ENCODE measurements at places on chromosomes 5 and 9.
A peak's percentile ranks its signal among the peaks of the same experiment; 100 is the strongest.

GRCh38 chr5:96253140-96253539, 179.9 kb downstream of the PCSK1 start:
- no peak for DNase-seq
- no peaks in the 10 kb centered on the region for H3K36me3 ChIP-seq
- no peaks in the 10 kb centered on the region for H3K4me1 ChIP-seq
- H3K27ac ChIP-seq = no peak overlapping the region
- H3K27me3 ChIP-seq = no peaks in the 10 kb centered on the region
- no peak overlapping the region for H3K4me3 ChIP-seq

GRCh38 chr9:98396656-98397055, 141.2 kb upstream of the TBC1D2 start:
- no peak for DNase-seq
- H3K36me3 ChIP-seq = no peaks in the 10 kb centered on the region
- H3K27ac ChIP-seq = no peak overlapping the region
- H3K27me3 ChIP-seq = no peaks in the 10 kb centered on the region
- no peak overlapping the region for H3K4me3 ChIP-seq

GRCh38 chr5:23684103-23684502, 176.7 kb downstream of the PRDM9 start:
- H3K27me3 ChIP-seq = no peaks in the 10 kb centered on the region
- DNase-seq = no peak

- H3K36me3 ChIP-seq = no peaks in the 10 kb centered on the region
- no peak for DNase-seq
- no peak overlapping the region for H3K4me3 ChIP-seq
- H3K4me1 ChIP-seq = no peaks in the 10 kb centered on the region
- H3K27ac ChIP-seq = no peak overlapping the region
- H3K27me3 ChIP-seq = no peaks in the 10 kb centered on the region
Observed at GRCh38 chr5:38151878-38152277, 106.5 kb upstream of the EGFLAM start.

- no peaks in the 10 kb centered on the region for H3K36me3 ChIP-seq
- DNase-seq = no peak
- no peaks in the 10 kb centered on the region for H3K27me3 ChIP-seq
- H3K4me3 ChIP-seq = no peak overlapping the region
Observed at GRCh38 chr9:127598839-127599549, 13.1 kb upstream of the STXBP1 start.

DNA sequence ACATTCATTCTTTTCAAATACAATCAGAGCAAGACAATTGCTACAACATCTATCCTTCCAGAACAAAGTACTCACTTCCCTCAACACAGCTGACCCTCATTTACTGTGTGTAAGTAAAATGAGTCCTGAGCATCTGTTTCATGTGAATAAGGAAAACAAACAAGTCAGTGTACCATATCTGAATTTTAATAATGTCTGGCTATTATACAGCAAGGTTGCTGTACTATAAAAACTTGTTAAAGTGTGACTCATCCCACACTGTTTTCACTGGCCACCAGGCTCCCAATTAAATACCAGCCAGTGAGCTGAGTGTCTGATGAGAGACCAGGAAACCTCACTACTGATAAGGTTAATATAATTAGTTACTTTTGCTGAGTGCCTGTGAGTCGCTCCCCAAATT, 339.8 kb downstream of the AGTPBP1 start:
- no peak overlapping the region for H3K27ac ChIP-seq
- H3K36me3 ChIP-seq = no peaks in the 10 kb centered on the region
- H3K4me1 ChIP-seq = no peaks in the 10 kb centered on the region
- no peaks in the 10 kb centered on the region for H3K27me3 ChIP-seq

DNA sequence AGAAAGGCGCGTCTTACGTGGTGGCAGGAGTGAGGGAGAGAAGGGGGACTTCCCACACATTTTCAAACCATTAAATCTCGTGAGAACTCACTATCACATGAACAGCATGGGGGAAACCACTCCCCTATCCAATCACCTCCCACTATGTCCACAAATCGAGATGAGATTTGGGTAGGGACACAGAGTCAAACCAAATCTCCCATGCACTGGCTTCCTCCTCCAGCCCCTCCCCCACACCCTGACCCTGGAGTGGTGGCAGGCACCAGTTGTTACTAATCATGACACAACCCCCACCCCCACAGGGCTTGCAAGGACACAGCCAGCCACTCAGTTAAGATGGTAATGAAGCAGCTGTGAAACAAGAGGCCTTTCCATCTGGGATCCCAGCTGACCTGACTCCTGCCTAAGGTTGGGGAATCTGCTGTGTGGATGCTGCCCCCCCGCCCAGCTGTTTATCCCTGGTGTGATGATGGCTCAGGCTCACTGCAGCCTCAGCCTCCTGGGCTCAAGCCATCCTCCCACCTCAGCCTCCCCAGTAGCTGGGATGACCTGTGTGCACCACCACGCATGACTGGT, 57.1 kb upstream of the FUBP3 start:
- H3K27me3 ChIP-seq = no peaks in the 10 kb centered on the region
- no peak for DNase-seq
- no peaks in the 10 kb centered on the region for H3K4me1 ChIP-seq
- no peak overlapping the region for H3K4me3 ChIP-seq
- H3K36me3 ChIP-seq = no peaks in the 10 kb centered on the region
- no peak overlapping the region for H3K27ac ChIP-seq

GRCh38 chr5:14762549-14763216, 98.2 kb downstream of the OTULIN start:
- H3K27ac ChIP-seq = no peak overlapping the region
- no peaks in the 10 kb centered on the region for H3K4me1 ChIP-seq
- DNase-seq = no peak
- H3K27me3 ChIP-seq = no peaks in the 10 kb centered on the region
- no peak overlapping the region for H3K4me3 ChIP-seq
- peaks cover 5% of the 10 kb centered on the region for H3K36me3 ChIP-seq

- no peak overlapping the region for H3K4me3 ChIP-seq
- H3K27ac ChIP-seq = no peak overlapping the region
- no peaks in the 10 kb centered on the region for H3K36me3 ChIP-seq
- H3K4me1 ChIP-seq = no peaks in the 10 kb centered on the region
- DNase-seq = no peak
Observed at GRCh38 chr5:33675958-33676464, 215.8 kb downstream of the ADAMTS12 start.

DNA sequence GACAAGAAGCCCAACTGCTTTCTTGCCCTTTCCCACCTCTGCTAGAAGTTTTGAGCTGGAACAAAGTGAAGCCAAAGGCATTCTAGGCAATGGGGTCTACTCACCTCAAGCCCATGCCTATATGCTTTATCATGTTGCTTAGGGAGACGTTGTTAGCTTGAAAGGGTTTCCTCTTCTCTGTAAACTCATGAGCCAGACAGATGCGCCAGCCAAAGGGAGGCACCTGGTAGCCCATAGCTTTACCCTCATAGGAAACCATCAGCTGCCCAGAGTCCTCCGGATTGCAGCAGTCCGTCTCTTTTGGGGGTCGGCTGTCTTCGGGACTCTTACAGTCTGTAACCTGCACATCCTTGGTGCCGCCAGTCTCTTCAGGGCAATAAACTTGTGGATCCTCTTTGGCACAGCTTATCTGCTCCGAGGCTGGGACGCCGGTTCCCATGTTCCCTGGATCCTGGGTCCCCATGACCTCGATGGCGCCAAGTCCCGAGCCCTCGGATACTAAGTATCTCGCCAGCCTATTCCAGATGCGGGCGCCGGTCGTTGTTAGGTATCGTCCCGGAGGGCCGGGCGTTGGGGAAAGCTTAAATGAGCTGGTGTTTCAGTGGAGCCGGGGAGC, 678 bp downstream of the GBA2 start:
- H3K4me3 ChIP-seq = peak overlapping the region; percentile 91
- peak overlapping the region; percentile 80 for H3K27ac ChIP-seq
- H3K27me3 ChIP-seq = no peaks in the 10 kb centered on the region
- peaks cover 40% of the 10 kb centered on the region for H3K36me3 ChIP-seq
- no peak for DNase-seq

DNA sequence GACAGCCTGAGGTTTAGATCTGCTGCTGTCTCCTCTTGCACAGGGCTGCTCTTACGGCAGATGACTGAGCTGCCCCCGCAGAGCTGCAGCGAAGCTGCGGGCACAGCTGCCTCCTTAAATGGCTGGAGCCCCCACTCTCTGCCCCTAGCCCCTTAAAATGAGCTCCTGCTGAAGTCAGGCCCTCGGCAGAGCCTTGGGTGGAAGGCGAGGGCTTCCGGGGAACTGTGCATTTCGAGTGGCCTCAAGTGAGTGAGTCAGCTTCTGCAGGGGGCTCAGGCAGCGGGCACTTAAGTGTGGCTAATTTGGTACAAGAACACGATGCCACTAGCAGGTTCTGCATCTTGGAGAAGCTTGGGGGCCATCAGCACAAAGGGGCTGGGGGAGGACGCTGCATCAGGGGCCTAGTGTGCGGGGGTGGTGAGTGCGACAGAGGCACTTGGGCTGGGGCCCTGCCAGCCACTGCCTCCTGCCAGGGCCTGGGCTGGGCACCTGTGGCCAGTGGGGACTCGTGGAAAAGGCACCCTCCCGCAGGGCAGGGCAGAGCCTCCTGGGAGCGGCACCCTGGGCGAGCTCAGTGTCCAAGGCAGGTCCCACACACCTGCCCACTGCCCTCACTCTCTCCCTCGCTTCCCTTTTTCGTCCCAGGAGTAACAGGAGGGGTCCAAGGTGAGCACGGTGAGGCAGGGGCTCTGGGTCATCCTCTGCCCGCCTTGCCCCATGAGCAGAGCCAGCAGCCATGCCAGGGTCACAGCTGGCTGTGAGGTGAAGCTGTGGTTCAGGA, 28.8 kb upstream of the RNU6ATAC start:
- peaks cover 5% of the 10 kb centered on the region for H3K4me1 ChIP-seq
- H3K27me3 ChIP-seq = no peaks in the 10 kb centered on the region
- no peak for DNase-seq
- H3K27ac ChIP-seq = no peak overlapping the region
- H3K4me3 ChIP-seq = no peak overlapping the region

- no peaks in the 10 kb centered on the region for H3K27me3 ChIP-seq
- no peaks in the 10 kb centered on the region for H3K36me3 ChIP-seq
- H3K4me1 ChIP-seq = no peaks in the 10 kb centered on the region
Observed at GRCh38 chr9:21316860-21317259, 11.7 kb upstream of the IFNA5 start.

GRCh38 chr9:35563791-35564197, 41.3 kb upstream of the TESK1 start:
- no peak overlapping the region for H3K27ac ChIP-seq
- no peak for DNase-seq
- H3K4me3 ChIP-seq = no peak overlapping the region
- H3K27me3 ChIP-seq = no peaks in the 10 kb centered on the region
- H3K36me3 ChIP-seq = no peaks in the 10 kb centered on the region

DNA sequence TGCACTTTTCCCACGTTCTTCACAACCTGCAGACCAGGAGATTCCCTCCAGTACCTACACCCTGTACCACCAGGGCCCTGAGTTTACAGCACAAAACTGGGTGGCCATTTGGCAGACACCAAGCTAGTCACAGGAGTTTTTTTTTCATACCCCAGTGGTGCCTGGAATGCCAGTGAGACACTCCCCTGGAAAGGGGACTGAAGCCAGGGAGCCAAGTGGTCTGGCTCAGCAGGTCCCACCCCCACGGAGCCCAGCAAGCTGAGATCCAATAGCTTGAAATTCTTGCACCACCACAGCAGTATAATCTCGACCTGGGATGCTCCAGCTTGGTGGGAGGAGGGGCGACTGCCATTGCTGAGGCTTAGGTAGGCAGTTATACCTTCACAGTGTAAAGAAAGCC, 26.3 kb upstream of the SMC5 start:
- no peaks in the 10 kb centered on the region for H3K4me1 ChIP-seq
- H3K27ac ChIP-seq = no peak overlapping the region
- DNase-seq = no peak

DNA sequence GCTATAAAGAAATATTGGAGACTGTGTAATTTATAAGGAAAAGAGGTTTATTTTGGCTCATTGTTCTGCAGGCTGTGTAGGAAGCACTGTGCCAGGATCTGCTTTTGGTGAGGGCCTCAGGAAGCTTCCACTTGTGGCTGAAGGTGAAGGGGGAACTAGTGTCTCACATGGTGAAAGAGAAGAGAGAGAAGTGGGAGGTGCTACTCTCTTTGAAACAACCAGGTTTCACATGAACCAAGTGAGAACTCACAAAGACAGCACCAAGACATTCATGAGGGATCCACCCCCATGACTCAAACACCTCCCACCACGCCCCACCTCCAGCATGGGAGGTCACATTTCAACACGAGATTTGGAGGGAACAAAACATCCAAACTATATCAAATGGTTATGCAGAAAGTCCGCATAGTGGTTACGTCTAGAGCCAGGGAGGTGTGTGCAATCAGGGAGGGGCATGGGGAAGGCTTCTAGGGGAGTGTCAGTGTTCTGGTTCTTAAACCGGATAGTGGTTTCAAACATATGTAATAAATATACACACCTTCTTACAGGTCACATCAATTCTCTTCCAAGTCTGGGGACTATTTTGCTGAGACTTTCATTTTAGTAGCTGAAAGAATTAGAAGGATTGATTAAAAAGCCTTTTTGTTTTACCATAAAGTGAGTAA, 113.0 kb downstream of the TRIO start:
- no peaks in the 10 kb centered on the region for H3K36me3 ChIP-seq
- H3K27ac ChIP-seq = no peak overlapping the region
- no peak overlapping the region for H3K4me3 ChIP-seq
- H3K4me1 ChIP-seq = no peaks in the 10 kb centered on the region
- DNase-seq = no peak
- no peaks in the 10 kb centered on the region for H3K27me3 ChIP-seq

DNA sequence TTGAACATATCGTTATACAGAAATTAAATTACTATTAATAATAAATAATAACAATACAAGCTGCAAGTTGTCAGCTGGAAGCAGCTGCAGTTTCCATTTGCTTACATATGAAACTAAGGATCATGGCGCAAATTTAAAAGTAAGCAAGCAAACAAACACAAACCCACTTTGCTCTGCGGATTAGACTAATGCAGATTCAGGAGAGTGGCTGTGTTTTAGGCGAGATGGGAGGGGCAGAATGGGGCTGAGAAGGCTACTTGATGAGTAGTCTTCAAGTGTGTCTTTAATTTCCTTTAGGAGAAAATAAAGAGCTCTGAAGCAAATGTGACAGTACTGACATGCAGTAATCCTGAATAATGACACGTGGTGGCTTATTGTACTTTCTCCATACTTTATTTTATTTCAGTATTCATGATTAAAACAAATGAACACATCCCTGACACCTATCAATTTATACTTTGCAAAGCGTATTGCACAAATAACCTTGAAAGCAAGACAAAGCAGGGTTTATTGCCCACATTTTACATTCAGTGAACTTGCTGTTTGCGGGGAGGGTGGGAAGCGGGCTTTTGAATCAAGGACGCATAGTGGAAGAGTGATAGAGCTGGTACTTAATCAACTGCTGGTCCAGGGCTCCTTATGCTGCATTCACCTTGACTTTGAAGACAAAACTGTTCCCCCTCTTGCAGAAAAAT, 221.4 kb upstream of the TRIM32 start:
- H3K4me1 ChIP-seq = no peaks in the 10 kb centered on the region
- H3K4me3 ChIP-seq = no peak overlapping the region
- no peak for DNase-seq
- no peaks in the 10 kb centered on the region for H3K36me3 ChIP-seq
- H3K27me3 ChIP-seq = no peaks in the 10 kb centered on the region

GRCh38 chr9:74645007-74645639, 148.0 kb downstream of the RORB start:
- H3K27me3 ChIP-seq = no peaks in the 10 kb centered on the region
- no peak overlapping the region for H3K27ac ChIP-seq
- no peaks in the 10 kb centered on the region for H3K4me1 ChIP-seq
- no peaks in the 10 kb centered on the region for H3K36me3 ChIP-seq
